ENCODE measurements at places on chromosomes 1 and 21. TPM values are rescaled to one million over a fixed set of nuclear protein-coding genes. Genes with fewer than 3 reads are reported as not detected.

GRCh38 chr1:245673881-245674414, 519.2 kb downstream of the KIF26B start:
- H3K27ac ChIP-seq = peak overlapping the region; percentile 10
- DNase-seq = no peak
- H3K4me3 ChIP-seq = no peak overlapping the region
- H3K36me3 ChIP-seq = no peaks in the 10 kb centered on the region
- H3K4me1 ChIP-seq = no peaks in the 10 kb centered on the region
- H3K27me3 ChIP-seq = no peaks in the 10 kb centered on the region

DNA sequence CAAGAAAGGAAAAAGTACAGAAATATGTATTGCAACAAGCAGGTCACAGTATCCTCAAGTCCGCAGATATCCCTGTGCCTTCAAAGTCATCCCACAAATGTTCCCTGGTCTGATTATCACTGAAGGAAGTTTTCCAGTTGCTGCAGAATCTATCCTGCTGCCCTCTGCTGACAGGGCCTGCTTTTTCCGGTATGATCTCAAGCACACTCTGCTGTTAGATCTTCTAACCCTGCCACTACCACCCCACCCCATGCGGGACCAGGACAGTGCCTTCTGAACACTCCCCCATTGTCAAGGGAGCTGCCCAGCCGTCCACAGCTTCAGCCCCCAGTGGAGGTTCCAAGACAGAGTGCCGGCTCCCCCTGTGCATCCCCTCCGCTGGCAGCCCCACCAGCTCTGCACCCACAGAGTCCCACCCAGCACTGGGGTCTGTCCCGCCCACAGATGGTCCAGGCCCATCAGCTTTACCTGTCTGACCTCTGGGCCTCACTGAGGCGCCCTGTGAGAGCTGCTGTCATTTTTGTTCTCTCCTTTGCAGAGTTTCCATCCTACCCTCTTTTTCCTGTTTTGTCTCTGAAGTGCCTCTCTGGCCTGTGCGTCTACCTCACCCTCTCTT, 27.9 kb downstream of the FAM163A start:
- H3K27me3 ChIP-seq = no peaks in the 10 kb centered on the region
- no peaks in the 10 kb centered on the region for H3K4me1 ChIP-seq
- H3K27ac ChIP-seq = no peak overlapping the region
- DNase-seq = no peak

GRCh38 chr21:44919913-44920693, 596 bp downstream of the ITGB2 start:
- H3K4me3 ChIP-seq = no peak overlapping the region
- H3K4me1 ChIP-seq = no peaks in the 10 kb centered on the region
- peaks cover 24% of the 10 kb centered on the region for H3K27me3 ChIP-seq
- no peak overlapping the region for H3K27ac ChIP-seq
- H3K36me3 ChIP-seq = no peaks in the 10 kb centered on the region

- no peak overlapping the region for H3K27ac ChIP-seq
- no peak for DNase-seq
- no peaks in the 10 kb centered on the region for H3K27me3 ChIP-seq
- no peak overlapping the region for H3K4me3 ChIP-seq
These were observed 127.2 kb downstream of the ZSCAN20 start for GRCh38 chr1:33599516-33600115.

DNA sequence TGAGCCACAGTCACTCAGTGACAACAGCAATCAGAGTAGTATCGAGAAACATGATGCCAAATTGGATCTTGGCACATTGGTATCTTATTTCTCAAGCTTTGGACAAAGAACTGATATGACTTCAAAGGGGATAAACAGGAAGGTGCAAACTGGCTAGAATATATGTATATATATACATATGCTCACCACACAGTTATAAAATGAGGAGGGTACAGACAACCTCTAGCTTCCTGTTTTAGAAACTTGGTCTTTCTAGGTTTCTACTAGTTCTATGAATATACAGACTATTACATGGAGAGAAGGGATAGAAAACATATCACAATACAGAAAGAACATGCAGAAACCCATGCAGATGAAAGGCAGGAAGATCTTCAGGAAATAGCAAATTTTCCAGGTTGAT, 292.1 kb upstream of the SNX7 start:
- DNase-seq = no peak
- H3K4me1 ChIP-seq = no peaks in the 10 kb centered on the region
- H3K27ac ChIP-seq = no peak overlapping the region
- H3K36me3 ChIP-seq = no peaks in the 10 kb centered on the region

GRCh38 chr1:48629867-48630266, 146.8 kb downstream of the BEND5 start:
- H3K27me3 ChIP-seq = no peaks in the 10 kb centered on the region
- no peak overlapping the region for H3K4me3 ChIP-seq
- H3K27ac ChIP-seq = no peak overlapping the region
- H3K36me3 ChIP-seq = no peaks in the 10 kb centered on the region
- DNase-seq = no peak

DNA sequence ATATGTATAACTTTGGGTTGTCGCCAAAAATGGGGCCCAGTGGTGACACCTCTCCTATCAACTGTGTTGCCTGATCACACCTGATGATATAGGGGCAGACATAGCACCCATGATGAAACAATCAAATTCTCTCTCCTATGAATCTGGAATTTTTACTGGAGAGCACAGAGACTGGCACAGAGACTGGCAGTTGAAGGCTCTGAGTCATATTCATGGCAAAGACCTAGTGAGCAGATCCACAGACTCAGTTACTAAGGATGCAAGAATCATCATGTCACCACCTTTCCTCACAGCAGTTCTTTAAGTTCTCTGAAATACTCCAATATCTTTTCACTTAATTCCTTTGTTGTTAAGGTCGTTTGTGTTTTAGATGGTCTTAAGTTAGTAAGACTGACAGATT, 60.0 kb downstream of the APCS start:
- DNase-seq = no peak
- H3K27me3 ChIP-seq = no peaks in the 10 kb centered on the region
- H3K27ac ChIP-seq = no peak overlapping the region
- no peaks in the 10 kb centered on the region for H3K4me1 ChIP-seq
- no peaks in the 10 kb centered on the region for H3K36me3 ChIP-seq

DNA sequence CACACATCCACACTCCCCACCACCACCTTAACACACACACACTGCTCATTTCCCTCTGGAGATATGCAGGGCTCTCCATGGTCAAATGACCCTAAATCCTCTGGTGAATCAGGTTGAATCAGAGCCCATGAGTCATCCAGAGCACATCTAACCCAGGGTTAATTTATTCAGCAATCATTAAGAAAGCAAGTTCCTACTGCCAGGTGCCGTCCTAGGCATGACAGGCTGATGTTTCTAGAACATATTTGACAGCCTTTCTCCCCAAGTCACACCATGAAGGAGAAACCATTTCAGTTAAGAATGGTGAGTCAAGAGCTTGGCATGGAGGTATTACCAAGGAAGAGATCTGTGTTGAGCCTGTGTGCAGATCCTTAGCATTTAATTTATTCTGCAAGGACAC, 194.3 kb upstream of the CAMK1G start:
- H3K4me3 ChIP-seq = no peak overlapping the region
- DNase-seq = no peak
- no peak overlapping the region for H3K27ac ChIP-seq
- no peaks in the 10 kb centered on the region for H3K36me3 ChIP-seq

Gene KCNA2
- 0.11 TPM for total RNA-seq

GRCh38 chr1:198113342-198113750, 43.5 kb upstream of the NEK7 start:
- no peaks in the 10 kb centered on the region for H3K4me1 ChIP-seq
- no peak overlapping the region for H3K4me3 ChIP-seq
- no peaks in the 10 kb centered on the region for H3K36me3 ChIP-seq
- no peak overlapping the region for H3K27ac ChIP-seq
- no peak for DNase-seq

- H3K27ac ChIP-seq = no peak overlapping the region
- DNase-seq = no peak
- peaks cover 5% of the 10 kb centered on the region for H3K4me1 ChIP-seq
- H3K27me3 ChIP-seq = peaks cover 9% of the 10 kb centered on the region
- no peaks in the 10 kb centered on the region for H3K36me3 ChIP-seq
These were observed 22.9 kb upstream of the LAMC1 start for GRCh38 chr1:183000167-183000962.

- peak overlapping the region; percentile 33 for H3K27ac ChIP-seq
- peak; percentile 92 for DNase-seq
- H3K4me3 ChIP-seq = no peak overlapping the region
- H3K36me3 ChIP-seq = peaks cover 42% of the 10 kb centered on the region
- peaks cover 9% of the 10 kb centered on the region for H3K4me1 ChIP-seq
These were observed 21.4 kb downstream of the WNT4 start for GRCh38 chr1:22121421-22121911.

Gene OR6N2
- not detected for total RNA-seq

DNA sequence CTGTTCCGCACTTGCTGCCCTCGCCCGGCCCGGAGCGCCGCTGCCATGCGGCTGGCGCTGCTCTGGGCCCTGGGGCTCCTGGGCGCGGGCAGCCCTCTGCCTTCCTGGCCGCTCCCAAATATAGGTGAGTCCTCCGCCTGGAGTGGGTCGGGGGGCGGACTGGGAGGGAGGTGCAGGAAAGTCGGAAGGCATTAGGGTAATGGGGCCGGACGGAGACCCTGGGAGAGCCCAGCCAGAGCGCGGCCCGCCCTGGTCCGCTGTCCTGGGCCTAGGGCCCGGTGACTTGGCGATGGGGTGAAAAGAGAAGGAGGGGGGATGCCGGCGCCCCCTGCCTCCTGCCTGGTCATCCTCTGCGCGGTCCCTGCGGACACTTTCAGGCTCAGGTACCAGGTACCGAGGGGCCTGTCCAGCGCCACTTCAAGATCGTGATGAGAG, 243 bp downstream of the ADAM15 start:
- peak overlapping the region; percentile 78 for H3K4me3 ChIP-seq
- DNase-seq = no peak
- no peaks in the 10 kb centered on the region for H3K4me1 ChIP-seq
- H3K27ac ChIP-seq = no peak overlapping the region
- no peaks in the 10 kb centered on the region for H3K36me3 ChIP-seq
- H3K27me3 ChIP-seq = peaks cover 28% of the 10 kb centered on the region

GRCh38 chr1:23556635-23557470, 2.4 kb downstream of the ID3 start:
- DNase-seq = peak; percentile 88
- H3K4me1 ChIP-seq = peaks cover 28% of the 10 kb centered on the region
- no peaks in the 10 kb centered on the region for H3K27me3 ChIP-seq
- no peaks in the 10 kb centered on the region for H3K36me3 ChIP-seq
- peak overlapping the region; percentile 98 for H3K4me3 ChIP-seq

- DNase-seq = no peak
- peaks cover 26% of the 10 kb centered on the region for H3K36me3 ChIP-seq
- peaks cover 20% of the 10 kb centered on the region for H3K4me1 ChIP-seq
- no peak overlapping the region for H3K4me3 ChIP-seq
- no peaks in the 10 kb centered on the region for H3K27me3 ChIP-seq
These were observed 9.3 kb downstream of the AHCYL1 start for GRCh38 chr1:109993885-109994284.

DNA sequence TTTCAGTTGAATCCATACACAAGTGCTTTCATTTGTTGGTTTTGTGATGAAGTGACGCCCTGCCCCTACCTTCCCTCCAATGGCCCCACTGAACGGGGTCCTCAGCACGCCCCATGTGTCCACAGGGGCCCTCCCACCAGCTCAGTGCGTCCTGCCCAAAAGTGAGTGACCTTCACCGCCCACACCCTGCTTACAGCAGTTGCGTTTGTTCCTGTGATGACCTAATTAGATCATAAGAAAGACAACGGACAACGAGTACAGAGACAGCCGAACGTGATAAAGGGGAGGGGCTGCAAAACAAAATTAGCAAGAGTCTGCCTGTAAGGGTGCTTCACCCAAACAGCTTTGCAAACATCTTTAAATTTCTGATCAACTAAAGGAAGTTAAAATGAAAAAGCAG, 38.2 kb upstream of the RIPK4 start:
- H3K4me3 ChIP-seq = no peak overlapping the region
- no peak overlapping the region for H3K27ac ChIP-seq
- no peaks in the 10 kb centered on the region for H3K4me1 ChIP-seq

Gene KRTAP19-4
- total RNA-seq = not detected

GRCh38 chr1:246773213-246773641, 49.0 kb downstream of the SCCPDH start:
- DNase-seq = no peak
- no peak overlapping the region for H3K4me3 ChIP-seq
- no peak overlapping the region for H3K27ac ChIP-seq

DNA sequence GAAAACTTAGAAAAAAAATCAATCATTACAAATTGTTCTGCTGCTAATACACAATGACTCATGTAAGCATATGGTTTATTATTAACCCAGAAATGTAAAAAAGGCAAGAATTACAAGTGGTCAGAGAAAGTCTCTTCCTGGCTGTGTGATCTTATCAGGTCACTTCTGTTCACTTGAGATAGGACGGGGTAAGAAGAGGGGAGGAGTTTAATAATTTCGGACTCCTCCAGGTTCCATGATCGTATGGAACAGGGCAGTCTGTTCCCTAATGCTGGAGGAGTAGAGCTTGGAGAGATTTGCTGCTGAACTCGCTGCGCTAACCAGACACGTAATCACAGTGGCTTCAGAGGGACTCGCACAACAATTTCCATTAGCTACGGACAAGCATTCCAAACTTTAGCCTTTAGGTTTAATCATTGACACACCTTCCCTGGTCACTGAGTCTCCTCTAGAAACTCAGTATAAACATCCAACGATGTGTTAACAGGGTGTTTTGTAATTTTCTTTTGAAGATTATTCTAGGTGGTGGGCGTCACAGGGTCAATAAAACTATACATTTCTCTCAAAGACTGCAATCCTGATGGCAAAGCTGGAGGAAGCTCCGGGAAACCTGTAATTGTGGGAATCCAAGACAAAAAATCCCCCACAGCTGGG, 1.3 kb downstream of the CRYZ start:
- no peak for DNase-seq
- H3K27ac ChIP-seq = no peak overlapping the region
- H3K36me3 ChIP-seq = peaks cover 9% of the 10 kb centered on the region
- H3K4me1 ChIP-seq = peaks cover 2% of the 10 kb centered on the region
- H3K27me3 ChIP-seq = no peaks in the 10 kb centered on the region

GRCh38 chr21:26123012-26123411, 47.6 kb downstream of the APP start:
- H3K27ac ChIP-seq = no peak overlapping the region
- H3K27me3 ChIP-seq = no peaks in the 10 kb centered on the region
- no peak for DNase-seq
- H3K4me3 ChIP-seq = no peak overlapping the region
- peaks cover 32% of the 10 kb centered on the region for H3K4me1 ChIP-seq

Gene LCE6A
- not detected for total RNA-seq

DNA sequence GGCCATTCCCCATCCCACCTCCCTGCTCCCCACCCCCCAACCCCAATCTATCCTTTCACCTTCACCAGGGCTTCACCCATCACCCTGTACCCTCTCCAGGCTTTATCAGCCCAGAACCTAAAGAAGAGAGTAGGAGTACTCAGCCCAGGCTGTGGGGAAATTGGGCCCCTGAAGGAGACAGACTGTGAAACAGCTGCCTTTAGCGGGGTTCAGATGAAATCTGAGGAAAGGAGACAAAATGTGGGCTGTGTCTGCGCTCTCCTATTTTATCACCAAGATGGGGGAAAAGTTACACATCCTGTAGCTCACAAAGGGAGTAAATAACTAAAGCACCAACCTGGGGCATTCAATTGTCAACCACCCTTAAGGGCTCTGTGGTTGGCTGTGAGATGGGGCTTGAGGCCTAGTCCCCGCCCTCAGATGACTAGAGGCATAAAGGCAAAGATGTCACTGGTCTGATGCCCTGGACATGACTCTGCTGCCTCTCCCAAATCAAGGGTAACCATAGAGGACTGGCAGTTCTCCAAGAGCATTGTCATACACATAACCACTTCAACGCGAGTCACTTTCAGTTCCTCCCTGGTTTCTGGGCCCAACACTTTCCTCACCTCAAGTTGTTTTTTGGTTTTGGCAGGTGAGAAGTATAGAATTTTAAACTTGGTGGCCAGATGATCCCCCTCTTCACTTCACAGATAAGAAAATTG, 30.0 kb downstream of the SLC27A3 start:
- H3K27me3 ChIP-seq = no peaks in the 10 kb centered on the region
- DNase-seq = no peak
- no peak overlapping the region for H3K4me3 ChIP-seq
- no peaks in the 10 kb centered on the region for H3K4me1 ChIP-seq
- H3K36me3 ChIP-seq = peaks cover 45% of the 10 kb centered on the region
